ENCODE measurements at places on chromosomes 3 and 15.

- DNase-seq: no peak
Measured at GRCh38 chr3:112261742-112262141, 32.3 kb downstream of the SLC9C1 start.

- no peak for DNase-seq
Measured at GRCh38 chr15:48553559-48553958, 92.0 kb downstream of the FBN1 start.

DNA sequence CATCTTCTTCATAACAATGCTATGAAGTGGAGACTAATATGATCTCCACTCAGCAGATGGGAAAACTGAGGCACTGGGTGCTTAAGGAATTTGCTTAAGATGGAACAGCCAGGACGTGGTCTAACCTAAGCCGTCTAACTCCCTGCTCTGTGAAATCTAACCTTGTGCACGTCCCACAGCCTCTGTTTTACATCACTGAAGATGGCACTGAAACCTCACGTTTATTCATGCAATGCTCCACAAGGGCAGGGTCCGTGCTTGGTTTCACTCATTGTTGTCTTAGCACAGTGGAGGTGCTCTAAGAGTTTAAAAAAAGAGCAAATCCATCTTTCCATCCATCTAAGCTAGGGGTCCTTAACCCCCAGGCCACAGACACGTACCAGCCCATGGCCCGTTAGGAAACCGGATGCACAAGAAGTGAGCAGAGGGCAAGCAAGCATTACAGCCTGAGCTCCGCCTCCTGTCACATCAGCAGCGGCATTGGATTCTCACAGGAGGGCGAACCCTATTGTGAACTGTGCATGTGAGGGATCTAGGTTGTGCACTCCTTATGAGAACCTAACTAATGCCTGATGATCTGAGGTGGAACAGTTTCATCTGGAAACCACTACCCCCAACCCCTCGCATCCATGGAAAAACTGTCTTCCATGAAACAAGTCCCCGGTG, 118.0 kb downstream of the FOXP1 start:
- no peak for DNase-seq

DNA sequence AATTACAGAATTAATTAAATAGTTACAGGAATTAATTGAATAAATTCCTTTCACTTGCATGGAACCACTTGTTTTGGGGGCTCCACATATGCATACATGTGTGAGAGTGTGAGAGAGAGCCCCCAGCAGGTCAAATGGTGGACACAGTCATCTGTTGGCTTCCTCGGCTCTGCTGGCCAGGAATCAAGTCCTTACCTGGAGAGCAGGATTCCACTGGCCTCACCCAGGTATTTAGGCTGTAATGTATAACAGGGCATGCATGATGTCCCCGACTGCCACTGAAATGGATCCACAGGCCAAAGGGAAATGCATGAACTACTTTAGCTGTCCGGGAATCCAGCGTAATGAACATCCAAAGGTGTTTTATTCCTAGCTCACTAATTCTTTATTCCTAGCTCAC, 139.7 kb upstream of the SMAD3 start:
- no peak for DNase-seq

GRCh38 chr3:43455233-43455632, 166.6 kb downstream of the ANO10 start:
- no peak for DNase-seq

- DNase-seq: no peak
Measured at GRCh38 chr3:133230195-133230594, 169.7 kb upstream of the BFSP2 start.

DNA sequence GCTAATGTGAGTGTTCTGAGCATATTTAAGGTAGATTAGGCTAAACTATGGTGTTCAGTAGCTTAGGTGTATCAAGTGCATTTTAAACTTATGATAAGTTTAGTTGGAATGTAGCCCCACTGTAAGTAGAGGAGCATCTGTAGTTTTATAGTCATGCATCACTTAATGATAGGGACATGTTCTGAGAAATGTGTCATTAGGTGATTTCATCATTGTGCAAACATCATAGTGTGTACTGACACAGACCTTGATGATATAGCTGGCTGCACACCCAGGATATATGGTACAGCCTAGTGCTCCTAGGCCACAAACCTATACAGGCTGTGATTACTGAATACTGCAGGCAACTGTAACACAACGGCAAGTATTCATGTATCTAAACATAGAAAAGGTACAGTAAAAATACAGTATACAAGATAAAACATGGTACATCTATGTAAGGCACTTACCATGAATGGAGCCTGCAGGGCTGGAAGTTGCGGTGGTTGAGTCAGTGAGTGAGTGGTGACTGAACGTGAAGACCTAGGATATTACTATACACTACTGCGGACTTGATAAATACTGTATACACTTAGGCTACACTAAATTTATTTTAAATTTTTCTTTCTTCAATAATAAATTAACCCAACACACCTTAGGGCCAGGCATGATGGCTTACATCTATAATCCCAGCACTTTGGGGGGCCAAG, 17.9 kb downstream of the DNAH1 start:
- no peak for DNase-seq

GRCh38 chr15:79724312-79724711, 172.5 kb downstream of the MTHFS start:
- DNase-seq: no peak

DNA sequence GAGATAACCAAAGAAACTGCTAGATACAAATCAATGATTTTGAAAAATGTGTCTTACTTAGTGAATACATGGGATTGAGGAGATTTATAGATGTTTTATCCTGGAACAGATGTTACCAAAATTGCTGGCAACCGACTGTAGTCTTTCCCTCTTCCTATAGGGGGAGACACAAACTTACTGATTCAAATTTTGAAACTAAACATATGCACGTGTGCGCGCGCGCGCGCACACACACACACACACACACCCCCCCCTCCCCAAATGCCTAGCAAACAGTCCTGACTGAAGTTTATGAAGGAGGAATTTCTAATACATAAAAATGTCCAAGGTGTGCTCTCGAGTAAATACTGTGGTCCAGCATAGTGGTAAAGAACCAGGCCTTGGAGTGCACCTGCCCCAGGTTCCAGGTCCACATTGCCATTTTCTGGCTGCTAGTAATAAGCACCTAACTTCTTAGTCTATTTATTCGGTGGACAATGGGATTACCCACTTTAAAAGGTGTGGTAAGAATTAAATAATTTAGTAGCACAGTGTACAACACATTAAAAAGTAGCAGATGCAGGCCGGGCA, 18.5 kb upstream of the C3orf62 start:
- DNase-seq: no peak

GRCh38 chr3:134092208-134092701, 62.5 kb upstream of the SLCO2A1 start:
- DNase-seq: no peak

- DNase-seq: no peak
Measured at GRCh38 chr15:69573815-69574475, 121.3 kb downstream of the RPLP1 start.

GRCh38 chr3:63724987-63725386, 72.5 kb downstream of the SNTN start:
- no peak for DNase-seq

DNA sequence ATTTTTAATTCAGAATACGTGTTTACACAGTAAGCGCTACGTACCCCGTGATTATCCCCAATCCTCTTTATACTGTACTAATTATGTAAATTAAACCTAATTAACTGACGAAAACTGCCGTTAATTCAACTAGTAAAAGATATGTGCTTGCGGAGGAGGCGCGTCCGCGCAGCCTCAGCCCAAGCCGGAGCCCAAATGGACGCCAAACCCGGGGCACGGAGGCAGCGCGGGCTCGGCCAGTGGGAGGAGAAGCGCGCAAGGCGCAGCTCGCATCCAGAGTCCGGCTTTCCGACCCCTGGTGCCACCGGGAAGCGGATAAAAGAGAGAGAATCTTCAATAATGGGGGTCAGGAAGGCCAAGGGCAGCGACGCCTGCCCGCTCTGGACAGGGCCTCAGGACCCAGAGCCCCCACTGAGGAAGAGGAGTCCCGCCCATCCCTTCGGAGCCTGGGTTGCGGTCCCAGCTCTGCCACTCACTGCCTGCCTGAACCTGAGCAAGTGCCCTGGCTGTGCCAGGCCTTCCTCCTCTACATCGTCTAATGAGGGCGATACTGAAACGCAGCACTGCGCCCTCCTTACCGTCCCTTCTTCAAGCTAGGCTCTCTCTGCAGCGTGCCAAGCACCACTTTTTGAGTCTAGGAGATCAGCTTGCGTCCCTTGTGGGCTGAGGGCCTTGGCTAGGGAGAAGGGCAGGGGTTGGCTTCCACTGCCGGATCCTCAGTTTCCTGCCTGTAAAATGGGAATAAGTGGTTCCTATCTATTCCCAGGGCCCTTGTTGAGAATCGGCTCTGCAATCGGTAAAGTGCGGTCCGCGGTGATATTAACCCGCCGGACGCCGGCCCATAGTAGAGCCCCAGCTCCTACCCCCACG, 5.0 kb upstream of the SKOR1 start:
- DNase-seq: no peak

DNA sequence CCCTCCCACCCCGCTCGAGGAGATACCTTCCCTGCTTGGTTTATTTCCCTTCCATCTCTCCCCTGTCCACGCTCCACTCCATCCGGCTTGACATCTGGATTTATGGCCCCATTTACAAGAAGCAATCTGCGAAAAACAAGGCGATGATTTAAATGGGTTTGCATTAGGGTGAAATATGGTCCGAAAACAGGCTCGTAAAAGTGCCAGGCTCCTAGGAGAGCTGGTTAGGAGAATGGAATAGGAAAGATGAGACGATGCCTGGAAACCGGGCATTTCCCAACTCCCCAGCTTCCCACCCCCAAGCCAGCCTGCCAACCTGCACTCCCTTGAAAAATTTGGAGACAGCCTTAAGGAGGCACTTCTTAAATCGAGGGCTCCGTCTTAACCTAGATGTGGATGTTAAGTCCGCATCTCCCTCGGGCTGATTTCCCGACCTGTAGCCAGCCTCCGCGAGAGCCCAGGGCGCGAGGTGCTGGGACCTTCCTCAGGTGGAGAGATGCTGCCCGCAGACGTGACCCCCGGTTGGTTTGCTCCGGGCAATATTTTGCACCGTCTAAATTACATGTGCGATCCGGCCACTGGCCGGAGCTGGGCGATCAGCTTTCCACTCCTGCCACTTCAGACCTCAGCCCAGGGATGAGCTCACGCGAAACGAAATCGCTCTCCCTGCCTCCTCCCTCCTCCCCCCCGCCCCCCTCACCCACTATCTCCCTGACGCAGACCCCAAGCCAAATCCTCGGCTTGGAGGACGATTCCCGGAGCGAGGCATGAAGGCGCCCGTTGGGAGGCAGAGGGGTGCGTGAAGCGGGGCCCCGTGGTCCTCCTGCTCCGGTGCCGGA, 1.3 kb downstream of the GRM7 start:
- no peak for DNase-seq

- DNase-seq: no peak
Measured at GRCh38 chr3:170128259-170128976, 53.1 kb downstream of the PHC3 start.

DNA sequence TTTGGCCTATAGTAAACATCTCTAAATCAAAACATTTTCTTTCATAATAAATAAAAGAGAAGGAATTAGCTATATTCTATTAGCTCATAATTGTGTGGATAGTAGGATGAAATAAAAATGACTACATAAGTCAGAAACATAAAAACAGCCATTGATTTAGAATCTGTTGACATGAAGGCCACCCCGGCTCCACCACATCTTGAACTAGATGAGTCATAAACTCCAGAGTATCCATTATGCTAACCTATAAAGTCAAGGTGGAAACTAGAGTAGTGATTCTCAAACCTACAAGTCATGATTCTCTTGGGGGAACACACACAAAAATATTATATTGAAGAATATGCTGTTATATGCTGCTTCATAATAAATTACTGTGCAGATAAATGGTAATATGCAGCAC, 831.0 kb downstream of the TUSC7 start:
- no peak for DNase-seq

- no peak for DNase-seq
Measured at GRCh38 chr15:35329521-35329961, 216.4 kb downstream of the DPH6 start.

DNA sequence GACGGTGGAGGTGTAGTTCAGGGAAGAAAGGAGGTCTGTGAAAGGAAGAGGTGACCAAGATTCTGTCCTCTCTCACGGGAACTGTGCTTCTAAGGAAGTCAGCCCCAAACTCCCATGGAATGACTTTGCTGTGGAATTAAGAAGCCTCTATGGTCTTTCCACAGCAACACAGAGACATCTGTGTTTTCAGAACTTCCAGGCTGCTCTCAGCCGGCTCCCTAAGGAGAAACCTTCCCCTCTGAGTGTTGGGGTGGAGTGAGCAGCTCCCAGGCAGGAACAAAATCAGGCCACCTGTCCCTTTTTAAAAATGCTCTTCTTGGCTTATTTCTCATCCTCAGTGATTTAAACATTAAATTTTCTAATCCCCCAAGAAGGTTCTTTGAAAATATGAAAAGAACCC, 53.3 kb upstream of the SNRK start:
- no peak for DNase-seq

GRCh38 chr3:50516440-50516871, 13.0 kb upstream of the CACNA2D2 start:
- DNase-seq: no peak

- no peak for DNase-seq
Measured at GRCh38 chr15:66827039-66827697, 125.1 kb downstream of the SMAD6 start.

GRCh38 chr15:74383695-74384565, 16.5 kb upstream of the CYP11A1 start:
- DNase-seq: no peak

GRCh38 chr3:106392915-106393314, 524.1 kb upstream of the CBLB start:
- DNase-seq: no peak

DNA sequence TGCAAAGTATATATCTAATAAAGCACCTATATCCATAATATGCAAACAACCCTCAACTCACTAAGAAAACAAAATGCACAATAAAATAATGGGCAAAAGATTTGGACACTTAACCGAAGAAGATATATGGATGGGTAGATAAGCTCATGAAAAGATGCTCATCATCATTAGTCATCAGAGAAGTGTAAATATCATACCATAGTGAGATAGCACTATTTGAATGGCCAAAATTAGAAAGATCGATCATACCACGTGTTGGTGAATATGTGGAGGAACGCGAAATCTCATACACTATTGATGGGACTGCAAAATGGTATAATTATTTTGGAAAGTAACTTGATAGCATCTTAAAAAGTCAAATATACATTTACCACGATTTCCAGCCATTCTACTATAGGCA, 40.5 kb downstream of the PLS1 start:
- DNase-seq: no peak

- DNase-seq: no peak
Measured at GRCh38 chr3:142910280-142910679, 21.4 kb upstream of the PCOLCE2 start.

DNA sequence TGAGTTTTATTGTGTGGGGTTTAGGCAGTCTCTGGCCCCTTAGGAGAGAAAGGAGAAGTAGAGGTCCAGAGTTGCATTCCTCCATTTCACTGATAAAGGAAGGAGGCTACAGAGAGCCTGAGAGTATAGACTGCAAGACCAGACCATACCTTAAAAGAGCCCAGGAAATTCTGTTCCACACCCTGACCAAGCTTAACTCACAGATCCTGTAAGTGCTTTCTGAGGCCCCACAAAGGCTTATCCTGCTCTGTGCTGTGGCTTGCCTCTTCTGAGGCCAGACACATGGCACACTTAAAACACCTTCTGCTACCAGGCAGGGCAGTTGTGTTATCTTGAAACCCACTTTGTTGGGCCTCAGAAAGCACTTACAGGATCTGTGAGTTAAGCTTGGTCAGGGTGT, 39.2 kb upstream of the LEKR1 start:
- DNase-seq: no peak
